Left forelimb (tissue), 1 donor: ENCODE measurements at places on chromosomes 2 and 18.

- DNase-seq = peak; percentile 23
Observed at GRCh38 chr2:120731175-120731574, 4.5 kb upstream of the GLI2 start.

- no peak for DNase-seq
Observed at GRCh38 chr18:22342625-22343024, 75.1 kb downstream of the CTAGE1 start.

GRCh38 chr2:178733975-178734374 is 73.2 kb downstream of the TTN start:
- DNase-seq = no peak

DNA sequence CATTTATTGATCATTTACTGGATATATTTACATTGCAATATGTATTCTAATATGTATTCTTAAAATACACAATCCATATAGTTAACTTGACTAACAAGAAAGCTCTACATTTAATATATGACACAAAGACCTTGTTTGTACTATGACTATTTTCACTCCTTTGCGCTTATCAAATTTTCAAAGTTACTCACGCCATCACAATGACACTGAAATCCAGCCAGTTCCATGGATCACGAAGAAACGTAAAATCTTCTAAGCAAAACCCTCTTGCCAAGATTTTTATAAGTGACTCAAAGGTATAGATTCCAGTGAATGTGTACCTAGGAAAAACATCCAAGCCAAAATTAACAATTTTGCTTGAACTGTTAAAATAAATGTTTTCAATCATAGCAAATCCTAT is 39.6 kb downstream of the SCN3A start:
- DNase-seq = no peak

DNA sequence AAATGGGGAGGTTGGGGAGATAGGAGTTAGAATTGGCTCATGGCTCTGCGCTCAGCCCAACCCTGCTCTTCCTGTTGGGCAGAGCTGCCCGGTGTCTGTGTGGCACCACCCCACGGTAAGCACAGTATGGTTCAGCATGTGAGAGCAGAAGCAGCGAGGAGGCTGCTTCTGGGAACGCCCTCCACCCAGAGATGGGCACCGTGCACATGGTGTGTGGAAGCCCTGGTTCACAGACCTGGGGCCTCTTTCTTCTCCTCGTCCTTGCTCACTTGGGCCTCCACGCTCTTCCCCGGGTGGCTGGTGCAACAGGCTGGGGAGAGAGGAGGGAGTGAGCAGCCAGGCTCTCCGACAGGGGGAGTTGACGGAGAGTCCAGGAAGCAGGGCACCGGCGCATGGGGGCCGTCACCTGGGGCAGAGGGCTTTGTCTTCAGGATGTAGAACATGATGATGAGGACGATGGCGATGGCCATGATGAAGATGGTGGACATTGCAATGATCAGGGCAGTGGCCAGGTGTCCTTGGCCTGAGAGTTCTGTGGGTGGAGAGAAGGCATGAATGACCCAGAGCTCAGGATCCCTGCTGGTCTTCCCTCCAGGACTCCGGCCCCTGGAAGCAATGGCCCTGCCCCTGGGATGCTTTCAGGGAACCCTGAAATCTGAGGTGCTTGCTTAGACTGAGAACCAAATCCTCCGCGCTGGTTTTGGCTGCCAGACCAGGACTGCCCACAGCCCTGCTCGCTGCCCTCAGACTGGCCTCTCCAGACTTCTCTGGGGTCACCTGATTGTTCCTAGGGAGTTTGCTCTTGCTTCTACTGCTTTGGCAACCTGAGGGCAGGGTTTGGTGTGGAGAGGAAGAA is 78.3 kb downstream of the EDAR start:
- DNase-seq = no peak

DNA sequence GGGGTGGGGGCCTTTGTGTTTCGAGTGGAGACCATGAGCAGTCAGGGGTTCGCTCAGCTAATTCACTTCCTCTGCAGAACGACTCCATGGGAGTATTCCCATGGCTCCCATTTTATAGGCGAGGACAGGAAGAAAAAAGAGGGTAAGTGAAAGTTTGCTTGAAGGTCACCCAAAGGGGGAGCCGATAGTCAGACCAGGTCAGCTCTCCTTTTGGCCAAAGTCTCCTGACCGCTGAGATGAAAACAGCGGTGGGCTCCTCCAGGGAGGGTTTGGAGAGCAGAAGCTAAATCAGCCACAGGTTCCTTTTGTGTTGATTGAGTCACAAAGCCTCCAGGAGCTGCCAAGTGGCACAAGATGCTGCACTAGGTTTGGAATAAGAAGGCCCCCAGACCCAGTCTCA is 34.1 kb upstream of the CTAGE1 start:
- DNase-seq = no peak

GRCh38 chr2:66174491-66174890 is 260.4 kb upstream of the MEIS1 start:
- DNase-seq = no peak

- DNase-seq = no peak
Observed at GRCh38 chr2:6452702-6453481, 412.8 kb downstream of the CMPK2 start.

GRCh38 chr2:73007991-73008765 is 63.3 kb downstream of the SFXN5 start:
- DNase-seq = peak; percentile 55

DNA sequence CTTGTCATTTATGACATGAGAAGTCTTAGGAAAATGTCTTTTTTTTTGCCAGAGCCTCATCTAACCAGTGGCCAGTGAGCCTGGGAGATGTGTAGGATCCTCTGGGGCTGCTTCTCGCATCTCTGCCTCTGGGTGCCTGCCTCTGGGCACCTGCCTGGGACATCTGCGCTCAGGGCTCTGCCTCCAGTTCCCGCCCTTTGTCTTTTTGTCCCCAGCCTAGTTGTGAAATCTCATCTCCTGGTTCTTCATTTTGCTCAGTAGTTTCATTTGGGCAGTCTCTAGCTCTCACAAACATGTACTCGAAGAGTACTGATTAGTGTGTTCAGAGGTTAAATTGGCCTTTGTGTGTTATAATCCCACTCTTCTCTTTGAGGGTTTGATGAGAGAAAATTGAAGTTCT is 92.0 kb downstream of the LTBP1 start:
- no peak for DNase-seq

- no peak for DNase-seq
Observed at GRCh38 chr2:223601018-223601417, 1.1 kb downstream of the SCG2 start.

DNA sequence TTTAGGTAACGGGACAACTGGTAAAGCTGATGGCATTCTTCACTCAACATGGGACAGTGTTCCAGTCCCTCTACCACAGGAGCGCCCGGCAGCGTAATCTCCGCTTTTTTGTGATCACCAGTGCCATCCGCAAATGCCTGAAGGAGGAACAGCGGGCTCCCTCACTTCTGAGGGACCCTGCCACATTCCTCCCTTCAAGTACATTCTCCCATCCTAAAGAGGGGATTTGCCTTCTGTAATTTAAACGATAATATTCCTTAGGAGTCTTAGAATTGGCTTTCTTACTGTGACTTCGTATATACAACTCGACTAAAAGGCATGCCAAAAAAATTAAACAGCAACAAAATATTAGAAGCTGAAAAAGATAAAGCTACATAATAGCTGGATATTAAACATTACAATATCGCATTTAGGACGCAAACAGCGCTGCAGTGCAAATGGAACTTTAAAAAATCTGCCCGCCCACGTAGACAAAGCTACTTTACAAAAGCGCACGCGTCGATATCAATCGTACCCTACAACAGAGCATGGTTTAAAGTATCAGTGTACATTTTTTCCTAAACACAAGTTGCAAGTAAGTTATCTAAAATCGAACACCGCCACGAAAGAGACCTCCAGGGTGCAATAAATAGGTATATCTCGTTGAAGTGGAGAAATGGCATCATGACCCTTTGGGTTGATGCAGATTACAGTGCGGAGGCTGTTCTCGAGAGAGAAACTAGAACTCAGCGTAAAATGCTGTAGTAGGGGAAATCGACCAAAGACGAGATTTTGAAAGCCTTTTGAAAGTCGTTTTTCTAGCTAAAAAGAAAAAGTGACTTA is 2.3 kb upstream of the VSNL1 start:
- DNase-seq = no peak

DNA sequence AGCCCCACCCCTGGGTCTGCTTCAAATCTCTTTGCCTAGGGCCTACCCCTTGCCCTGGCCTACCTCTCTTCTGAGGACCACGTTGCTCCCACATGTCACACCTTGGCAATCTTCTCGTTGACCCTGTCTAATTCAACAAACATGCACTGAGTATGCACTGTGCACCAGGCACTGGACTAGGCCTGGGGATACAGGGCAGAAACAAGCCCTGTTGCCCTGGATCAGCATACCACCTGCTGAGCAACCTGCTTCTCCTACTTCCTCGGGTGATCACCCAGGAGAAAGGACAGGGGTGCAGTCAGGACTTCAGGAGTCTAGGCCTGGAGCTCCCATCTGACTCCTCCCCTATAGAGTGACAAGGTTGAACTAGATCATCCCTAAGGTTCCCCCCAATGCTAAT is 9.7 kb downstream of the WNT10A start:
- DNase-seq = no peak

DNA sequence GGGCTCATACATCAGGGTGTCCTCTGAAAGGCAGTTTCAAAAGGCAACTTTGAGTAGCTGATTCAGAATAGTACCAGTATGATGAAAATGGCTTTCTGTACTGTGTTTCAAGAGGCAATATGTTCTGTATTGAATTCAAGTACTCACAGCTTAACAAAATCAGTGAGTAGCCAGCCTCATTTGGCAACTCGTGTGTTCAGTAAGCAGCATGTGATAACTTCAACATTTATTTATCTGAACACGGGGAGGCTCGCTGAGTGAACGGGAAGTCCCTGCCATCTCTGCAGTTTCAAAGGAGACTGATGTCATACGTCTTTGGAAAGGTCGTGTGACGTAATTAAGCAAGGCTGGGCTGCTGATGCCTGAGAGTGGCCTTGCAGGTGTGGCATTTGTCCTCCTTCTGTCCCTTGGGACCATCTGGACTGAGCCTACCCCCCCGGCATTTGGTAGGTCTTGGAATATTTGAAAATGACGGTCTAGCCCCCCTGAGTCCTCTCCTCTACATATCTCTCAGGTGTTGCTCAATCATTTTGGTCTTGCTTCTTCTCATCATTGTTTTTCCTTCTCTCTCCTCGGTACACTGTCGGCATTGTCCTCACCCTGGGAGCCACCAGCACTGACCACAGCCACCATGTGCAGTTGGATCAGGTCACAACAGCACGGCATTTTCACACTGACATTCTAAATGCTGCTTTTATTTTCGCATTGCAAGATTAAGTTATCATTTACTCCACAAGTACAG is 62.8 kb downstream of the SMIM21 start:
- no peak for DNase-seq

- DNase-seq = no peak
Observed at GRCh38 chr2:37827911-37828511, 97.1 kb upstream of the RMDN2 start.

DNA sequence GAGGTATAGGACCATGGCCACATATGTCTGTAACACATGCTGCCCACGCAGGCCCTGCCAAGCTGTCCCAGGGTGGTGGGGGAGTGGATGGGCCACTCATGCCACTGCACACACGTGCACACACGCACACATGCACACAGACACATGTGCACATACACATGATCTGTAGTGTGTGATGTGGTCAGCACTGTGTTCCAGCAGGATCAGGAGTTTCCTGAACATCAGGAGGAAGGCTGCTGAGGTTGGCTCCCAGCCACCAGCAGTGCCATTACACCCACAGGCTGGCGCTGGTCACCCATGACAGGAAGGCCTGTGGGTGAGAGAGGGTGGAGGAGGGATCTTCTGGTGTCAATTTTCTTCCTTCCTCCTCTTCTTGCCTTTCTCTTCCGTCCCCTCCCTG is 44.7 kb downstream of the POMC start:
- DNase-seq = no peak

DNA sequence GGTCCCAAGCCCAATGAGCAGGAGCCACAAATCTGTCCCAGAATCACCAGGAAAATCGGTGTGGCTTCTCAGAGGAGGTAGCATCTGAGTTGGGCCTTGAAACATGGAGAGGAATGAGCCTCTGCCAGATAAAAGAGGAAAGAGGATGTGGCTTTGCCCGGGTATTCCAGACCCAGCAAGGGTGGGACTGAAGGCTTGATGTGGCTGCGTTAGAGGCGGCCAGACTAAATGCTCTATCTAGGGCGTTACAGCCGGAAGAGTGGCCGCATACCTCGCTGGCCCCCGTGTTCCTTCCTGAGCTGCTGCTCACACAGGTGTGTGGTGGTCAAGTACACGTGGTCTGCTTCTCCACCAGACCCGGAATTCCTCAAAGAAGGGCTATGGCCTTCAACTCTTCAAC is 33.9 kb upstream of the POMC start:
- no peak for DNase-seq

DNA sequence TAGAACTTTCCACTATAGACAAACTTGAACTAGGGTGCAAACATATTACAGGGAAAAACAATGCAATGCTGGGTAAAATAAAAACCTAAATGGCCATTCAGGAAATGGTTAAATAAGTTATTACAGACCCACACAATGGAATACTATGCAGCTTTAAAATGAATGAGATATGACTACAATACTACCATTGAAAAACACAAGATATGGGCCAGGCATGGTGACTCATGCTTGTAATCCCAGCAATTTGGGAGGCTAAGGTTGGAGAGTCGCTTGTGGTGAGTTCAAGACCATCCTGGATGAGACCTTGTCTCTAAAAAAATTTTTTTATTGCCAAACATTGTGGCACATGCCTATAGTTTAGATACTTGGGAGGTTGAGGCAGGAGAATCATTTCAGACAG is 6.8 kb downstream of the PECR start:
- no peak for DNase-seq

- DNase-seq = no peak
Observed at GRCh38 chr2:60485055-60485454, 68.4 kb downstream of the BCL11A start.

GRCh38 chr2:169131587-169132512 is 62.5 kb downstream of the DHRS9 start:
- DNase-seq = no peak

DNA sequence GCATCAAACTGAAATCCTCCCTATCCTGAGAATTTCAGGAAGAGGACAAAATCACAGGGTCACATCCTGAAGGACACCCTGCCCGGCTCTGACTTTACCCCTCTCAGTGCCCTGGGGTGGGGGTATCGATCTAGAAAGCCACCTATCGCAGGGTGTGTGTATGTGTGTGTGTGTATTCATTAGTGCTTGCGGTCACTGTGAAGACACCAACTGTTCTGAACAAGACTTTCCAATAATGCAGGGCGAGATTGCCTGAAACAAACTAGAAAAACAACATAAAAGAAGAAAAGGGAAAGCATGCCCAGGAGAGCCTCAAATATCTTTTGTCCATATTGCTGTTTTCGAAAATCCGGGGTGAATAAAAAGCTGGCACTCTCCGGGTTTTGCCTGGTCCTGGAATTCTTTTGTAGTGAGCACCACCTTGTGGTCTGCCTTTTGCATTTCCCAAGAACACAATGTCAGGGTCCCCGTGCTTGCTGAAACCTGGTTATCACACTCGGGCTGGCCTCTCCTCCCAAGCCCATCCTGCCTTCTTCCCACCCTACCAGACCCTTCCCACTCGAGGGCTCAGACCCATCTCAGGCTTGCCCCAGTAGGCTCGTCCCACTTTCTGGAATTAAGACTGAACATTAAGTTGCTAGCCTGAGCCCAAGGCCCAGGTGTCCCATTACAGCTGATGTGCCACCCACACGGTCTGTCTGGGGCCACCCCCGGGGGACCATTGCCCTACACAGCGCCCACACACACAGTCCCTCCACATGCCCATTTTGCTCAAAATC is 25.0 kb upstream of the COPS8 start:
- DNase-seq = no peak
